Karpas-422 (cell line): ENCODE measurements at places on chromosomes 2 and 18. TPM values are rescaled to one million over a fixed set of nuclear protein-coding genes. Genes with fewer than 3 reads are reported as not detected.
A peak's percentile ranks its signal among the peaks of the same experiment; 100 is the strongest.

The BAZ2B gene
- total RNA-seq = 1.1 and 2.2 TPM in 2 replicates

The FAM210A gene
- 32.8 and 48.3 TPM in 2 replicates for total RNA-seq

The PSMA8 gene
- total RNA-seq = not detected in 2 replicates

The SKOR2 gene
- total RNA-seq = not detected in 2 replicates

The LCT gene
- 0.14 and 0.19 TPM in 2 replicates for total RNA-seq

The TGFA gene
- total RNA-seq = not detected in 2 replicates

The OTOS gene
- not detected in 2 replicates for total RNA-seq

The IL18RAP gene
- total RNA-seq = 1.2 and 4.4 TPM in 2 replicates

- DNase-seq = no peak
Observed at GRCh38 chr2:233766416-233766815, 6.3 kb downstream of the UGT1A1 start.

DNA sequence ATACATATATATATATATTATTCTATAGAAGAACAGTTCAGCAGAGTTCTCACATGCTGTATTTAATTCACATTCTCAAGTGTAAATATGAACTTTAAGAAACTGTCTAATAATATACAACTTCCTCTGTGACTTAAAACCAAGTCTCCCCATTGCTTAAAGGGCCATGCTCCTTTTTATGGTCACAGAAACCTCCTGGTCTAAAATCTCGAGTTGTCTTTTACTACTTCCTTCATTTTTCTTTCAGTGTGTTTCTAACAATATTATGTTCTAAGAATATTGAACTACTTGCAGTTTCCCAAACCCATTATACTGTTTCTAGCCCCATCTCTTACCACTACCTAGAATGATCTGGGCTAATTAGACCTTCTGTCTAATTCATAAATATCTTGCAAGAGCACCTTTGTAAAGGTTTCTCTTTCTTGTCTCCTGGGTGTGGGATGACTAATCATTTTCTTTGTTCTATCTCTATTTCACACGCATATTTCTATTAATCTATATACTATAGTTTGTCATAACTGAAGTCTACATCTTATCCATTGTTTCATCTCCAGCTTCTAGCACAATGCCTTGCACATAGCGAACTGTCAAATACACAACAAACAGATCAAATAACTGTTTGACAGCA is 48.8 kb downstream of the ERBB4 start:
- no peak for DNase-seq

DNA sequence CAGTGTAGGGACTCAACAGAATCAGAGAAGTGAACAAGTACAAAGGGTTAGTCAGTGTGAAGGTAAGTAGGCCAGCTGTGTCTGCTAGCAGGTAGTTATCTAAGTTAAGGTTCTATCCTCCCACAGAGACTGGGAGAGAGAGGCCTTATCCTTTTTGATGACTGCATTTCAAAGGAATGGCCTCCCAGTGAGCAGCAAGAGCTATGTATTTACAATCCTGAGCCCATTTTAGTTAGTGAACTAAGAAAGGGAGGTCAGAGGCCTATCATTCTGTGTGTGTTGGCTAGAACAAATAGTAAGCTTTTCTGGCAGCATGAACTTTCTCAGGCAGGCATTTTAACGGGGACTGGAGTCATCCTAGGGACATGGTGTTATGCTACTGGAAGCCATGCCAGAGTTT is 182.9 kb downstream of the VWC2L start:
- DNase-seq = no peak

GRCh38 chr2:24461685-24462084 is 29.4 kb upstream of the NCOA1 start:
- DNase-seq = no peak

DNA sequence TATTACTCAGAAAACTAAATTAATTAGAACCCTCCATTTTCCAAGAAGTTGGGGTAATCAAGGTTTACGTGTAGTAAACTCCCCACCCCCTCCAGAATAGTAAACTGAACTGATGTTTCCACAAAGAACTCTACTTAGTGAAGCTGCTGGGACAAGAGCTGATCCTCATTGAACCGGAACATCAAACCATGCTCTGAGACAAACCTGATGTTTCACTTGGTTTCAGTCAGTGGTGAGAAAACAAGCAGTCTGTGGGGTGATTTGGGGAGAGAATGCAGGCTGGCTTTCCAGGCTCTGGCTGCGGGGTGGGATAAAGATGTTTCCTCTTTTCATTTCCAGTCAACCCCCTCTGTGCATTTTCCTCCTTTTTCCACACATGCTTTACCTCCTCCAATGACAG is 38.2 kb downstream of the CELF4 start:
- DNase-seq = no peak

GRCh38 chr2:29382486-29382885 is 267.3 kb downstream of the CLIP4 start:
- DNase-seq = no peak

DNA sequence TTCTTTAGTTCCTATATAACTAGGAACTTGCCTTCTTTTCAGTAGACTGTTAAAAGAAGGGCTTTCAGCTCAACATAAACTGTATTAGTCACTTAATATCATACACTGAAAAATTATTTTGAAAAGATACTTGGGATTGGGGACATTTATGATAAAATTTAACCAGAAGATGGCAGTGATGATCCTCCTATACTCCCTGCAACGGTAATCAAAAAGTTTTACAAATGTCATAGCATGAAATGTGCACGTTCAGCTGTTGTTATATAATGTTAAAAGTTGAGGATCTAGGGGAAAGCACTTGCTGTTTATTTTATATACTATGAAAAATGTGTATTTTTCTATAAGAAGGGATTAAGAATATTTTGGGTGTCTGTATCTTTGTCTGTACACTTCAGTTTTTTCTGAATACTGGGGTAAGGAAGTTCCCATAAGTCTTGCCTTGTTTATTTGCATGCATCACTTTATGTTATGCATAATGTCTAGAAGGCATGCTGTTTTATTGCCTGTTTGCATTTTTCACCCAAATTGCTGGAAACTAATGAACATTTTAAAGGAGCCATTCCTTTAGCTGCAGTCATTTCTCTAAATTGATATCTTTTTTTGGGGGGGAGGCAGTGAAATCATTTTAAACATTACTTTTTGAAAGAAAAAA is 19.0 kb downstream of the DYNC1I2 start:
- peak; percentile 73 for DNase-seq

DNA sequence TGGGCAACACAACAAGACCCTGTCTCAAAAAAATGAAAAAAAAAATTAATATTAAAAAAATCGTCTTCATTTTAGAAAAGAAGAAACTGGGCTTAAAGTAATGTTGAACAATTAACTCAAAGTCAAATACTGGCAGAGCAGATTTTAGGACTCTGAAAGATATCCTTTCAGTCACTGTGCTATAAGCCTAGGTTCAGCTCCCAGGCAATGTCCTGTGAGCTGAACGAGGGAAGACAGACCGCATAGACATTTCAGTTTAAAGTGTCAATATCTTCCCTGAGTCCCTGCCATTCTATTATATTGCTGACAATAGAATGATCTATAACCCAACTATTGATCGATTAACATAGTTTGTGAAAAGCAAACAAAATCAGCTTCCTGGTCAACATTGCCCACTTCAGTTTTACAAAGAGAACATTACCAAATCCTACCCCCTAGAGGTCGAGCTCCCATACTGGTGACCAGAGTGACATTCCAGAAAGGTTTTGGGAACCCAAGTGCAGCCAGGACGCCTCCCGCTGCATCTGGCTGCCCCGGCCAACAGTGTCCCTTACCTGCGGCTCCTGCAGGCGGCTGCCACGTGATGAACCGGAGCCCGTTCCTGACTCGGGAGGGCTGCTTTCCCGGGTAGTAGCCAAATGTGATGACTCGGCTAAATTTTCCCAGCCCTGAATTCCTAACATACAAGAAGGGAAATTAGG is 639 bp downstream of the MRO start:
- DNase-seq = no peak

DNA sequence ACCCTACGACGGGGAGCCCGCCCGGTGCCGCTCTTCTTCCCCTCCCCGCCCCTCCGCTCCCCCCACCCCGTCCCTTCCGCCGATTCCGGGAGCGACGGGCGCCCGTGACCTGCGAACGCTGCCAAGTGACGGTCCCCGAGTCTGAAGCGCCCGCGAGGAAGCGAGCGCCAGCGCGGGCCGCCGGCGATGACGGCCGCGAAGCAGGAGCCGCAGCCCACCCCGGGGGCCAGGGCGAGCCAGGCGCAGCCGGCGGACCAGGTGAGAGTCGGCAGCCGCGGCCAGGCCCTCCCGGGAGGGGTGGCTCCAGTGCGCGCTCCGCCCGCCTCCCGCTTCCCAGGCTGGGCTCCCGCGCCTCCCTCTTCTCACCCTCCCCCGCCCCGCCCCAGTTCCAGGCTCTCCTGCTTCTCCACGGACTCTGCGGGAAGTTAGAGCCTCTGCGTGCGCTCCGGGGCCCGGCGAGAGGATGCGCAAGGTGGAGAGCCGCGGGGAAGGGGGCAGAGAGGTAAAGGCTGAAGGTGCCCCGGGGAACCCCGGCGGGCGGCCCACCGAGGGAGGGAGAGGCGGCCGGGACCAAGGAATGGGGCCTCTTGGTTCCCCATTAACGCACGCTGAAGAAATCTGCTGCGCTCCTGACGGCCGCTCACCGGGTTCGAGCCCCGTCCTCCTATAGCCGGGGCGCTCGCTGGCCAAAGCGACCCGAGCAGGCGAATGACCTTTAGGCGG is 719.5 kb downstream of the DPP10 start:
- no peak for DNase-seq

GRCh38 chr2:17759805-17760204 is 5.9 kb downstream of the GEN1 start:
- DNase-seq = no peak

- DNase-seq = no peak
Observed at GRCh38 chr2:44201648-44202165, 33.0 kb downstream of the PPM1B start.

- DNase-seq = peak; percentile 95
Observed at GRCh38 chr2:60553495-60554073, at the start of gene BCL11A. BCL11A (minus strand) TSS chr2:60553654; CDS start chr2:60553270, 384 bp downstream.

DNA sequence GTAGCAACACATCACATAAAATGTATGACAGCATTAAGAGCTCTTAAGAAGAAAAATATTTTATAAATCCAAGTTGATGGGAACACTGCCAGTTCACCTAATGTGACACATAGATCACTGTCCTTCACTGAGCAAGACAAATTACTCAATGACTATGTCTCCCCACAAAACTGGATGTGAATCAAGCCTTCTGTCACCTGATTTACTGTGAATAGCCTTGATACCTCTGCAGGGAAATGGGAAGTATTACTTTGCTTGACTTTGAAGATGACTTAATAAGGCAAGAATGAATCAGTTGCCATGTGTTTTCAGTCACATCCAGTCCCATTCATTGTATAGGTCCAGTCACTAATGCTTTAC is 94.6 kb downstream of the NYAP2 start:
- no peak for DNase-seq

- no peak for DNase-seq
Observed at GRCh38 chr18:8730080-8730827, 24.9 kb downstream of the MTCL1 start.

- DNase-seq = no peak
Observed at GRCh38 chr2:149860276-149860921, 272.8 kb upstream of the MMADHC start.

DNA sequence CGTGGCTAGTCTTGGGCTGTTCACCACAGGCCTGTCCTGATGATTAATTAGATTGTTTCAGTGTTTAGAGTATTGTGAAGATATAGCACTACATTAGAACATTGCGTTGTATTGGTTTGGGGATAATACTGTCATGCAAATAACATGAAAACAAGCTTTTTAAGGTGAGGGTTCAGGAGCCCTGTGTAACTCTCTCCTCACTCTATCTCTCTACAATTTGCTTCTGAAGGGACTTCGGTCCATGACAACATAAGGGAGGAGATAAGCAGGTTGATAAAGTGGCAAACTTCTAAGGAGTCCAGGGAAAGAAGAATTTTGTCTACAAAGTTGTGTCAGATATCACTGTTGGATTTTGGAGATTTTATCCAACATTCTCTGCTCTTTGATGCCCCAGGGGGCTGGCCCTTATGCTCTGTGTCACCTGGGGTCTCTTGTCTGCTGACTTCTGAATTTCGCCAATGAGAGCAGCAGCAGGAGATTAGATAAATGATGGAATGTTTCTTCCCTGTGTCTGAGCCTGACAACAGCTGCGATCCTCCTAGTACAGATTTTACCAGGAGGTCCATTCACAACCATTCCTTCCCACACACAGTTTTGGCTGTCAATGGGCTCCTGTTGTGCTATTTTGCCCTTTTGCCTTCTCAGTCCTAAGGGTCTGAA is 3.3 kb downstream of the TNP1 start:
- no peak for DNase-seq

- no peak for DNase-seq
Observed at GRCh38 chr2:142025394-142025793, 105.4 kb downstream of the LRP1B start.

DNA sequence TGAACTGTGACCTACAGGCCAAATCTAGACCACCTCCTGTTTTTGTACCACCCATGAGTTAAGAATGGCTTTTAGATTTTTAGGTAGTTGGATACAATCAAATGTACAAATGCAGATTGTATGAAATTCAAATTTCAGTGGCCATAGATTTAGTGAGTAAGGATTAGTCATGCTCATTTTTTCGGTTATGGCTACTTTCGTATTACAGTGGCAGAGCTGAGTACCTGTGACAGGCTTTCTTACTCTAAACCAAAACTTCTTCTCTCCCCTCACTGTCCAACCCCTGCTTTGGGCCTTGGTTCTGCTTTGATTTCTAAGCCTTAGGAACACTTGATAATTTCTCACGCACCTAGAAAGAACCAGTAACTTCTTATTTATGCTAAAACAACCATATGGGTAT is 82.1 kb downstream of the CDC42EP3 start:
- DNase-seq = no peak

DNA sequence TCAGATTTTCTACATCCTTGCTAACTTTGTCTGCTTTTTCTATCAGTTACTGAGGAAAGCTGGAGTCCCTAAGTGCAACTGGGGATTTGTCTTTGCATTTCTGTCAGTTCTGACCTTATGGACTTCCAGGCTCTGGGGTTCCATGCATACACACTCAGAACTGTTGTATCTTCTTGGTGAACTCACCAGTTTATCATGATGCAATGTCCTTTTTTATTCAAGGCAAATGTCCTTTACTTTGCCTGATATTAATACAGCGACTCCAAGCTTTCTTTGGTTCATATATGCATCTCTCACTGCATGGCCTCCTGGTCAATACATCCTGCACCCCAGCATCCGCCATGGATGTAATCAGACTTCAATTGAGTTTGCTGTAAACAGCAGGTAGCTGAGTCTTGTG is 44.7 kb downstream of the SLC66A2 start:
- DNase-seq = no peak

DNA sequence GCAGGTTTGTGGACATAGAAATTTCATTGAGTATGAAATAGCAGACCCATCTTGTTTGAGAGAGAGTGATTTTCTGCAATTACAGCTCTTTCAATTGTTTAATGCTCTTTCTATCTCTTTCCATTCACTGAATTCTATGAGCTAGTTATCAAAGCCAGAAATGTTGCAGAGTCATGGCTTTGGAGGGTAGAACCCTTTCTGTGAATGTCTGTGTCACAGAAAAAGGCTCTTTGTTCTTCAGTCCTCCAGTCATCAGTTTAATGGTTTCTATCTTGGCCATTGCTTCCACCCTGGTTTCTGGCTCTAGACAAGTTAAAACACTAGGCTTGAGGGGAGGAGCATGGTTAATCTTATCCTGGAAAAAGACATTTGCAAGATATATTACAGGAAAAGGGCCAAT is 655.0 kb downstream of the STK39 start:
- DNase-seq = no peak

- DNase-seq = no peak
Observed at GRCh38 chr2:38039121-38039910, 36.6 kb downstream of the CYP1B1 start.

- DNase-seq = no peak
Observed at GRCh38 chr2:57576983-57577382, 469.6 kb upstream of the VRK2 start.

- DNase-seq = no peak
Observed at GRCh38 chr2:26635401-26635800, 5.8 kb downstream of the CIB4 start.
